ENCODE measurements at places on chromosomes 1 and 21. TPM values are rescaled to one million over a fixed set of nuclear protein-coding genes. Genes with fewer than 3 reads are reported as not detected.

PALMD gene
- 95.8 TPM for total RNA-seq

KCNE2 gene
- total RNA-seq = 0.22 TPM

ZNF362 gene
- 16.1 TPM for total RNA-seq

GJA9 gene
- not detected for total RNA-seq

KIF2C gene
- 9.2 TPM for total RNA-seq

AVPR1B gene
- 0.44 TPM for total RNA-seq

MRPL24 gene
- 65.0 TPM for total RNA-seq

HAO2 gene
- 0.13 TPM for total RNA-seq

SLC1A7 gene
- total RNA-seq = not detected

KLF17 gene
- 0.13 TPM for total RNA-seq

VTCN1 gene
- 0.04 TPM for total RNA-seq

UBL4B gene
- total RNA-seq = not detected

CELA2B gene
- total RNA-seq = 2.7 TPM

EXO1 gene
- total RNA-seq = 6.4 TPM

C2CD4D gene
- total RNA-seq = not detected

S100A7A gene
- total RNA-seq = not detected

TRPM2 gene
- 0.89 TPM for total RNA-seq

PKP1 gene
- 3.3 TPM for total RNA-seq
